ENCODE measurements at places on chromosomes 2 and 18.

DNA sequence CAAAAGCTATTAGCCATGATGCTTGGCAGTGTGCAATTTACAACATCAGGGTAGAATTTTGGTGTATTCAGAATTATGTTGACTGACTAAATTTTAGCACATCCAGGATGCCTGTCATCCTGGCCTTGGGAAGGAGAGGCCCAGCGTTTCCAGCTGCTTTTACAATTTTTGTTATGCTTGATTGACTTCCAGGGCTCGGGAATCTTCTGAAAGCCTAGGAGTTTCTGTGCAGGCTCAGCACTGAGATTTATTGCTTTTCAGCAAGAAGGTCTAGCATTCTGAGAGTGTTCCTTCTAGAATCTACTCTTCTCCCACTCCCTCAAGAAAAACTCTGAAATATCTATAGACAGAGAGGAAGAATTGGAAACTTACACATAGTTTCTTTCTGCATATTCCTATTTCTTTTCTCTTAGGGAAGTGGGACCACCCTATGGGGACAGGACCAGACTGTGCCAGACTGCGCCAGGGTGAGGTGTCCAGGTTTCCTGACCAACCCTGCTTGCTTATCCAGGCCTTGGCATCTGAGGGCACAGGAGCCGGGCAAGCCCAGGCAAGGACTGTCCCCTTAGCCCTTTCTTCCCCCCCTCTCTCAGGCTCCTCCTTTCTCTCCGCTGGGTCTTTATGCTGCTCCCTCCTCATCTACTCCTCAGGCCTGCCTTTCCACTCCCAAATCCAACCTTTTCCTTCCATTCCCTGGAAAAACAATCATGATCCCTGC, 26.9 kb downstream of the MAIP1 start:
- DNase-seq, result no peak

DNA sequence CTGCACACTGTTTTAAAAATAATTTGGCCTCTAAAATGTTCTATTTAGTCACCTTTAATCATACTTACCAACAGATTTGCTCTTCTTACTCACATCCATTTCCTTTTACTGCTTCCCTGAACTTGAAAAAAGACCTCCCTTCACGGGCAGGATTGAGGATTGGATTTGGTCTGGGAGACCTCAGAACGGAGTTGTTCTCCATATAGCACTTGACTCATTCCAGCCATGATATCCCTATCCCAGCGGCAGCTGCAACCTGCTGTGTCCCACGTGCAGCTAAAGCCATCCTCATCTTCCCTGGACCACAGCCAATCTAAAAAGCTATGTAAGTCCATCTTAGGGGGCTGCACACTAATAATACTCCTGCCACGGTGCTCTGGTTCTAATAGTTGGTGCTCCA, 97.0 kb upstream of the PTPRM start:
- DNase-seq, result no peak

GRCh38 chr2:86781363-86781762, 9.3 kb downstream of the CD8A start:
- DNase-seq, result no peak

DNA sequence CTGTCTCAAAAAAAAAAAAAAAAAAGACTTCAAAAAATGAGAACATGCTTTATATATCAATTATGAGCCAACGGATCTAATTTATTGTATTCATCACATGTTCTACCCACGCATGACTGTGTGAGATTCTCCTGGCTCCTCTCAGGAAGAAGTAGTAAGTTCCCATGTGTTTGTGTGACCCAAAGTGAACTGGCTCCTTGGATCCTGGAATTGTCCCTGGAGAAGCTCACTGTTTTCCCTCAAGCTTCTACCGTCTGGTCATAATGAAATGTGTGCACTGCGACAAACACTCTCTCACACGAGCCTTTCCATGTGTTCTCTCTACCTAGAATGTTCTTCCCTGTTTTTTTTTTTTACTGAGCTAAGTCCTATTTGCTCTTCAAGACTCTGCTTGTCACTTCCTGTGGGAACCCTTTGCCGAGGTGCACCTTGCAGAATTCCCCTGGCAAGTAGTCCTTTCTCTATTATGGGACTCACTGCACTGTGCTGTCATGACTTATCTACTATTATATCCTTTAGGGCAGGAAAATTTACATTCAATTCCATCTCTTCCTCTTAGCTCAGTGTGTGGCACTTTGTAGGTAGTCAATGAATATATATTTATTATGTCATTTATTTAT, 83.2 kb upstream of the THOC1 start:
- no peak for DNase-seq

- DNase-seq, result no peak
Observed at GRCh38 chr18:50737127-50737526, 82.7 kb downstream of the MRO start.

Data from NCI-H1105 (cell line).